Naive thymus-derived CD4-positive, alpha-beta T cell (primary cell): ENCODE measurements at places on chromosomes 16 and 17. TPM values are rescaled to one million over a fixed set of nuclear protein-coding genes. Genes with fewer than 3 reads are reported as not detected.

The CNGB1 gene
- total RNA-seq: not detected

The HOXB5 gene
- total RNA-seq: not detected

The ABR gene
- 147 TPM for total RNA-seq

The BAIAP3 gene
- total RNA-seq: 0.49 TPM

The ESRP2 gene
- not detected in 2 replicates for total RNA-seq

The ACAP1 gene
- 496 TPM for total RNA-seq

The RRAD gene
- 0.43 TPM for total RNA-seq

The SLC4A1 gene
- not detected in 2 replicates for total RNA-seq

The CTRB1 gene
- total RNA-seq: not detected

The KRT28 gene
- total RNA-seq: not detected in 2 replicates

The KCNH4 gene
- total RNA-seq: not detected
